Forelimb muscle (tissue), 1 donor: ENCODE measurements at places on chromosomes 2 and 18. TPM values are rescaled to one million over a fixed set of nuclear protein-coding genes. Genes with fewer than 3 reads are reported as not detected.

PLGLB1 gene
- 6.6 TPM for polyA plus RNA-seq

SRD5A2 gene
- polyA plus RNA-seq: 0.04 TPM

CAPN14 gene
- not detected for polyA plus RNA-seq

DNA sequence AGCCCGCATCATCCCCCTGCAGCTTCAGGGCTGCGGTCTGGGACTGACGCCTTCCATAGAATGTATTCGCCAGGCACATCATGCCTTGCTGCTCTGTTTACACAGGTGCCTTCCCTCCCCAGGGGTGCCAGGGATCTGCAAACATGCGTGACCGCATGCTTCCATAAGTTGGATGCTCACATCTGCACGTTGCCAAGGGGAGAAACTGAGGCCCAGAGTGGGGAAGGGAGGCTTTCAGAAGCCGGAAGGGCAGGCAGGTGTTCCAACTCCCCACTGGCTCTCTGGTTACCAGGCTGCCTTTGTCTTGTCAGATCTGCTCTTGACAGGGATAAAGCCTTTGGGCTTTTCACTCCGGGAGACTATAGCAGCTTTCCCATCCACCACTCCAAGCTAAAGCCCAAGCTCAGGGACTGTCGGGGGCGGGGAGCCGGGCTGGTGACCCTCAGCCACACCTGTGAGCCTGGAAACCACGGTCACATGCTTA, 125.8 kb upstream of the TNP1 start:
- no peak for DNase-seq

- no peak for DNase-seq
Measured at GRCh38 chr2:104405623-104406022, 448.3 kb upstream of the POU3F3 start.
